ENCODE measurements at places on chromosomes 4 and X. TPM values are rescaled to one million over a fixed set of nuclear protein-coding genes. Genes with fewer than 3 reads are reported as not detected.

DNA sequence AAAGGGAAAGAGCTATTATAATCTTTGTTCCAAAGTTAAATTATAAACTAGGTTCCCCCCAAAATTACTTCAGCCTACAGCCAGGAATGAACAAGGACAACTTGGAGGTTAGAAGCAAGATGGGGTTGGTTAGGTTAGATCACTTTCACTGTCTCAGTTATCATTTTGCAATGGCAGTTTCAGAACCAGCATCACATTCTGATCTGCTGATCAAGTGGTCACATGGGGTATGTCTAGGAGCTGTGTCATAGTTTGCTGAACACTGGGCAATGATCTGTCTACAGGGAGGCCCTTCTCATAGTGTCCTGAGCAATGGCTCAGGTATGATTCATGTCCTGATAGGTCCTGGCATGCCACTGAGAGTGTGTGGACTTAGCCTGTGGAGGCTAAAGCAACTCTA lies 41.6 kb upstream of the XIAP start:
- H3K4me3 ChIP-seq, result no peak overlapping the region
- H3K4me1 ChIP-seq, result no peaks in the 10 kb centered on the region
- no peaks in the 10 kb centered on the region for H3K27me3 ChIP-seq
- DNase-seq, result no peak

DNA sequence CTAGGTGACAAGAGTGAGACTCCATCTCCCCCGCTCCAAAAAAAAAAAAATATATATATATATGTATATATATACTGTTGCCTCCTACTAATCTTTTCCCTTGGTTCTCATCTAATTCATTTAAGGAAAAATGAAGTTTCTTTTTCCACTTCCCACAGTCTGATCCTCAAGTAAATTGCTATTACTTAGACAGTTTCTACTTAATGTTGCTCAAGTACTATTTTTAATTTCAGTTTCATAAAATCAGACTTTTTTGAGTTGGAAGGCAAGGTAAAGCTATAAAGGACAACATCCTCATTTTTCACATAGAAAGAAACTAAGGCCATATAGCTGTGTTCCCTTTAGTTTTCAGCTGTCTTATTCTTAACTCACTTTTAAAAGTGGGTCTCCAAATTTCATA lies 5.8 kb downstream of the RXFP1 start:
- no peaks in the 10 kb centered on the region for H3K27me3 ChIP-seq
- H3K36me3 ChIP-seq, result no peaks in the 10 kb centered on the region
- no peaks in the 10 kb centered on the region for H3K4me1 ChIP-seq
- DNase-seq, result no peak
- no peak overlapping the region for H3K4me3 ChIP-seq

GRCh38 chrX:115650449-115650848 lies 89.5 kb downstream of the PLS3 start:
- no peak overlapping the region for H3K27ac ChIP-seq
- no peaks in the 10 kb centered on the region for H3K27me3 ChIP-seq
- no peaks in the 10 kb centered on the region for H3K4me1 ChIP-seq
- H3K4me3 ChIP-seq, result no peak overlapping the region
- no peak for DNase-seq
- H3K36me3 ChIP-seq, result no peaks in the 10 kb centered on the region

DNA sequence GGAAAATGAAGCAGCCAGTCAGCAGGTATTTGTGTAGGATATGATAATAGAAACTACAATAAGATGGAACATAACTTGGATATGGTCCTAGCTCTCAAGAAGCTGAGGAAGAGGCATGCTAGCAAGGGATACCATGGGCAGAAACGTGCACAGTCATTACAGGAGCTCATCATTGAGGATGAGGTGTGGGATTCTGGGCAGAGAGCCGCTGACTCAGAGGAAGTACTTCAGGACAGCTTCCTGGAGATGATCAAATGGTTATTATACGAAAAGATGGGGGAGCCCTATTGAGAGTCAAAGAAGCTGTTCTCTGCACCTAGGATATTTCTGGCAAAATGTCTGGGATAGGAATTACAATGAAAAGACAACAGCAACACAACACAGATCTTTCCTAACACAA lies 116.0 kb upstream of the PDE5A start:
- DNase-seq, result no peak
- no peaks in the 10 kb centered on the region for H3K4me1 ChIP-seq
- H3K27me3 ChIP-seq, result no peaks in the 10 kb centered on the region
- H3K36me3 ChIP-seq, result no peaks in the 10 kb centered on the region
- H3K27ac ChIP-seq, result no peak overlapping the region

Gene F8
- total RNA-seq, result 2.9 TPM

DNA sequence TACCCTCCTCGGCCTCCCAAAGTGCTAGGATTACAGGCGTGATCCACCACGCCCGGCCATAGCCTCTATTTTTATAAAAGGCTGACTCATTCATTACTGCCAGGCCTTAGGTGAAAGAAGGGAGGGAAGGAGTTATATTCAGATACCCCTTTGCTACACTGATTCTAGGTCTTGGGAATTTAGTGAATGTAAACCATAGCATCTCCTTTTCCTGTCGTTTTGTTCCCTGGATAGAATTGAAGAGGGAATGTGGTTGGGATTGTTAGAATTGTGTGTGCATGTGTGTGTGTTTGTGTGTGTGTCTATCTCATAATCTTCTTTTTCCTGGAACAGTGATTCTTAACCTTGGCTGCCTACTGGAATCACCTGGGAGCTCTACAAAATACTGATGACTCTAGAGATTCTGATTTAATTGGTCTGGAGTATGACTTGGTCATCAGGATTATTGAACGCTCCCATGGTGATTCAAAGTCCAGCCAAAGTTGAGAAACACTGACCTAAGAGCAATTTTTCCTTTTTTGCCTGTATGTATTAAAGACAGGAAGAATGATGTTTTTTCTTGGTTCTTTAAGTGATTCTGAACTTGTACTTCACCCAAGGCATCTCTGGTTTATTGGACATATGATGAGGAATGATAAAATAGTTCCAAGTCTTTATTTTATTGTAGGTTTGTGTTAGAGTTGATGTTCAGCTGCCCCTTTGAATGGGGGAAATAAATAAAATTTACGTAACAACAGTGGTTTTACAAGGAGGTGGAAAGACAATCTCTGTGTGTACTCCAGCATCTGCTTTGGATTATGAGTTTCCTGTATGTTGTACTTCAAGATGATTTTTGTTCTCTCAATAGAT lies 37.0 kb downstream of the NAP1L5 start:
- no peak overlapping the region for H3K4me3 ChIP-seq
- no peaks in the 10 kb centered on the region for H3K27me3 ChIP-seq
- H3K27ac ChIP-seq, result no peak overlapping the region
- peaks cover 2% of the 10 kb centered on the region for H3K36me3 ChIP-seq
- H3K4me1 ChIP-seq, result no peaks in the 10 kb centered on the region
- DNase-seq, result no peak

DNA sequence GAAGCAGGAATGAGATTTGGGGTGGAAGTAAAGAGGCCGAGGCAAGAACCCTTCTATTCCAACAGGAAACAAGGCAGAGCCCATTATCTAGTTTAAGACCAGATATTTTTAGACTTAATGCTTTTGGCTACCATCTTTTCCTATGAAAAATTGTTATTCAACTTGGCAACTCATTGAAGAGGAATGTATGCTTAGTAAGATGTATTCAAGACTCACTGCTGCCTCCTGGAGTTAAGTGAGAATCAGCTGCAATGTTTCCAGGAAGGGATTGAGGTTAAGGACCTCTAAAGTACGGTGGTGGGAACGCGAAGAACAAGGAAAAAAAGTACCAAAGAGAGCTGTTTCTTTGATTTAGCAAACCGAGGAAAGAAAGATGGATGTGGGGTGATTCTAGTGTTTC lies 89.1 kb downstream of the RAPGEF2 start:
- H3K27me3 ChIP-seq, result no peaks in the 10 kb centered on the region
- no peak for DNase-seq
- no peaks in the 10 kb centered on the region for H3K36me3 ChIP-seq
- no peak overlapping the region for H3K4me3 ChIP-seq

- peak overlapping the region; percentile 42 for H3K27ac ChIP-seq
- no peak overlapping the region for H3K4me3 ChIP-seq
- H3K27me3 ChIP-seq, result no peaks in the 10 kb centered on the region
- H3K4me1 ChIP-seq, result peaks cover 24% of the 10 kb centered on the region
Measured at GRCh38 chrX:16114611-16115010, 8.8 kb upstream of the GRPR start.

DNA sequence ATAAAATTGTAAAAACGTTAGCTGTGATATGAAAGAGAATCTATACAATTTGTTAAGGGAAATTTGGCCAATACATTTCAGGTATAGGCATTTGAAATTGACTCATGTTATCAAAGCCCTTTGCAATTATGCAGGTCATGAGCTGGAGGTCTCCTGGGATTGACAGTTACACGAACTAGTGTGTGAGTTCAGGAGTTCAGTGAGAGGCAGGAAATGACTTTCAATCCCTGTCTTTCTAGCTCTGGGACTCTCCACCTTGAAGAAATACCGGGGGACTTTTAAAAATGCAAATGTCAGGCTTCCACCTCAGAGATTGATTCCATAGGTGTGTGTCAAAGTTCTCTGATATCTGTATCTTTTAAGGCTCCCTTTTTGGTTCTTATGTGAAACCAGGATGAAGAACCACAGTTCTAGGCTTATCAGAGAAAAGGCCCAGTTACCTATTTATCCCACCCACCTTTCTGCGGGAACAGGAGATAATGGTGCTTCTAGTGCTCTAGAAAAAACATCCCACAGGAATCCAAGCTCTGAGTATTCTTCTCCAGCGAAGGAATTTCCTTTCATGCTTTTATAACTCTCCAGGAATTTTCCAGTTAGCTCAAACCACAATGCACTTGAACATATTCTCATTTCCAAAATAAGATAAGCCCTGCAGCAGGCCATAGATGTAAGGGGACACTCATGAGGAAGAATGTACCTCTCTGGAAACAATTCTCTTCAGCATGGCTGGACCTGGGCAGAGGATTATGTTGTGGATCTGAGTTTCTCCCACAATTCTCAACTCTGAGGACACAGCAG lies 501.0 kb downstream of the IDS start:
- H3K36me3 ChIP-seq, result no peaks in the 10 kb centered on the region
- H3K4me1 ChIP-seq, result no peaks in the 10 kb centered on the region
- DNase-seq, result no peak
- H3K27ac ChIP-seq, result no peak overlapping the region
- H3K4me3 ChIP-seq, result no peak overlapping the region

- H3K36me3 ChIP-seq, result no peaks in the 10 kb centered on the region
- no peak overlapping the region for H3K27ac ChIP-seq
- no peak for DNase-seq
- H3K27me3 ChIP-seq, result no peaks in the 10 kb centered on the region
Measured at GRCh38 chr4:3324093-3324815, 31.4 kb downstream of the RGS12 start.

- H3K27ac ChIP-seq, result no peak overlapping the region
- peak; percentile 25 for DNase-seq
- no peaks in the 10 kb centered on the region for H3K27me3 ChIP-seq
- peak overlapping the region; percentile 53 for H3K4me3 ChIP-seq
- H3K36me3 ChIP-seq, result no peaks in the 10 kb centered on the region
- H3K4me1 ChIP-seq, result peaks cover 48% of the 10 kb centered on the region
Measured at GRCh38 chrX:154545673-154546274, 872 bp downstream of the G6PD start.

Gene HMX1
- not detected for total RNA-seq

Gene MAGEB10
- not detected for total RNA-seq

DNA sequence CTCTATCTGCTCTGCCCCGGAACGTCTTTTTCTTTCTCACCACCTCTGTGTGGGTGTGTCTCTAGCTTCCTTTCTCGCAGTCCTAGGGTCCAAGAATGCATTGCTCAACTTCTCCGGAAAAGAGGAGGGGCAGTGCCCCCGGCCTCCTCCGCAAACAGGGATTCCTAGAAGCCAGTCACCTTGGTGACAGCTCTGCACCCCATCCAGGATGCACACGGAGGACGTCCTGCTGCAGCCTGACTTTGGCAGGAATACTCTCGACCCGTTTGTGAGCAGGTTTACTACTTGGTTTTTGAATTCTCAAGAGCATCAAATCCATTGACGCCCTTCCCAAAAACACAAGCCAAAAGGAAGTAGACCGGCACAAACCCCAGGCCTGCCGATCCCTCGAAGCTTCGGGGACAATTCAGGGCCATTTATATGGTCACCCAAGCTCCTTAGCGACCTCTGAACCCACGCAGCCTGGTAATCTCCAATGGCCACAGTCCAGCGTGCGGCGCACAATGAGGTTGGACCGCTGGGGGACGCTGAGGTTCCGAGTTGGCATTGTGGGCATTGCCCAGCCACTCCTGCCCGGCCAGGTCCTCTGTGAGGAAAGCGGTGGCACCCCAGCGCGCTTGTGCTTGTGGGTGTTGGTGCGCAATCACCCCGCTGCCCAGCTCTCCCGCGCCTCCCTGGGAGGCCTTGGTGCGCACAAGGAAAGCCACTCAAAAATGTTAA lies 9.8 kb downstream of the NKX3-2 start:
- no peak overlapping the region for H3K27ac ChIP-seq
- H3K27me3 ChIP-seq, result peaks cover 98% of the 10 kb centered on the region
- H3K4me1 ChIP-seq, result peaks cover 18% of the 10 kb centered on the region
- H3K4me3 ChIP-seq, result no peak overlapping the region

DNA sequence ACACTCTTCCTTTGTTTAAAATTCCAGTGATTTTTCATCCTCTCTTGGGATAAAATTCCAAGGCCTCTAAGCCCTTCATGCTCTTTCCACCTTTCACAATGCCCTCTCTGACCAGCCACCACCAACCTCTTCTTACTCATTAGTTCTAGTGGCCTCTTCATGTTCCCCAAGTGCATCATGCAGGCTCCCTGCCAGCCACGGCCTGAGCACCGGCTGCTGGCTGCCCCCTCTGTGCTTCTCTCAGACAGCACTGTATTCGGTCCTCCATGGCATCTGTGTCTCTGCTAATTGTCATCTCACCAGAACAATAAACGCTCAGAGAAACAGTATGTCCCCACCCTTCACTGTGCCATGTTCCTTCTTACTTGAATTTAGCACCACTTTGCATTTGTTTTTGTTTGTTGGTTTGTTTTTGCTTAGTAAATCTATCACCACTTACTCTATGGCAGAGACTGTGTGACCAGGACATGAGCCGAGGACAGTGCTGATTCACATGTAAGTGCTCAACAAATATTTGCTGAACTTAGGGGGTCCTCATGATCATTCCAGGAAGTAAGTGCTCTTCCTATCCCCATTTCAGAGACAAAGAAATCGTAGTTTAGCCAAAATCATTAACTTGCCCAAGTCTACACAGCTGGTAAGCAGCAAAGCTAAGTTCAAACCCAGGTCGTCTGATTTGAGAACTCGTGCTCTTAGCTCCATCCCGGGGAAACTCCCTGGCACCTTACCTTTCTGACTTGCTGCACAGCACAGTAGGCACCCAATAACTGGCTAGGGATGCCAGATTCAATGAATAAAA lies 77.1 kb upstream of the UCP1 start:
- H3K4me3 ChIP-seq, result no peak overlapping the region
- no peaks in the 10 kb centered on the region for H3K4me1 ChIP-seq
- no peak overlapping the region for H3K27ac ChIP-seq
- H3K36me3 ChIP-seq, result peaks cover 4% of the 10 kb centered on the region

DNA sequence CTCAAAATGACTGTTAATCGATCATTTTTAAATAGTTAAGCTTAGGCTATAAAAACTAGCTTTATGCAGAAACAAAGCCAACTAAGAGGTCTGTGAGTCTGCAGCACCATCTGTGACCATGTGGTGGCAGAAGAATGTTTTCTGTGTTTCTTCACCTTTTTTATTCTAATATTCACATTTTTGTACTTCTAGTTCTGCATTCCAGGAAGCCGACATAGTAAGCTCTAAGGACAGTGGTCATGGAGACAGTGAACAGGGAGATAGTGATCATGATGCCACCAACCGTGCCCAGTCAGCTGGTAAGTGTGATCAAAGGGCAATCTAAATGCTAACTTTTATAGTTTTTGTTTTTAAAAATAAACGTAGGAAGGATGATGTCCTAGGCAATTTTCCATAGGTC lies 5.6 kb downstream of the PCDH10 start:
- no peaks in the 10 kb centered on the region for H3K36me3 ChIP-seq
- DNase-seq, result no peak
- peaks cover 25% of the 10 kb centered on the region for H3K27me3 ChIP-seq
- H3K4me3 ChIP-seq, result no peak overlapping the region
- no peak overlapping the region for H3K27ac ChIP-seq

Gene MSN
- total RNA-seq, result 413 TPM

Gene PRDM8
- 30.1 TPM for total RNA-seq

Measured in B cell (primary cell).